NCI-H1092 (cell line): ENCODE measurements at places on chromosomes 3 and 15.
A peak's percentile ranks its signal among the peaks of the same experiment; 100 is the strongest.

DNA sequence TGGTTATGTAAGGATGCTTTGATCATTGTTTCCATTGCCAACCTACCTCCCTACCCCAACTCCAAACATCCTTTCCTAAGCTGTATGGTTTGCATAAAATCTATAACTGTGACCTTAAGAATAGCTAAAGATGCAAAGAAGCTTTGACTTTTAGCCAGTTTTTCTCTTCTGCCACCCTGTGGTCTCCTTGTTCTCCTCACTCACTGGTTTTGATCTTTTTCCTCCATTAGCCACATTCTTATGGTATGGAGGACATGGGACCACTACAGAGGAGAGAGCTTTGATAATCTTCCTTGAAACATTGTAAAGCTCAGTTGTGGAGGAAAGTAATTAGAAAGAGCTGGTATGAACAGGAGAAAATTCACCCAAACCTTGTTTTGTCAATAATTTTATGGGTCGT lies 115.9 kb downstream of the NEK11 start:
- DNase-seq: no peak

GRCh38 chr3:2635511-2635910 lies 474.7 kb downstream of the IL5RA start:
- no peak for DNase-seq

- DNase-seq: no peak
These were observed 104.2 kb upstream of the PFN2 start for GRCh38 chr3:150074697-150075416.

DNA sequence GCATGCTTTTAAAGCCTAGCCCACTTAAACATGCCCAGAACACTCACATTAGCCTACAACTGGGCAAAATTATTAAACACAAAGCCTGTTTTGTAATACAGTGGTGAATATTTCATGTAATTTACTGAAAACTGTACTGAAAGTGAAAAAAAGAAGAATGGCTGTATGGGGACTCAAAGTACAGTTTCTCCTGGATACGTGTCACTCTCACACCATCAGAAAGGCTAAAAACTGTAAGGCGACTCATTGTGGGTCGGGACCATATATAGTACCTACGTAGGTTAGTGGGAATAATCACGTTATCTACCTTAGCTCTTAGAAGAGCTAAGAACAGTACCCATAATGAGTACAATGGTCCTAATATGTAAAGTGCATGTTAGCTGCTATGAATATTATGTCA lies 80.2 kb upstream of the SPATA12 start:
- no peak for DNase-seq

DNA sequence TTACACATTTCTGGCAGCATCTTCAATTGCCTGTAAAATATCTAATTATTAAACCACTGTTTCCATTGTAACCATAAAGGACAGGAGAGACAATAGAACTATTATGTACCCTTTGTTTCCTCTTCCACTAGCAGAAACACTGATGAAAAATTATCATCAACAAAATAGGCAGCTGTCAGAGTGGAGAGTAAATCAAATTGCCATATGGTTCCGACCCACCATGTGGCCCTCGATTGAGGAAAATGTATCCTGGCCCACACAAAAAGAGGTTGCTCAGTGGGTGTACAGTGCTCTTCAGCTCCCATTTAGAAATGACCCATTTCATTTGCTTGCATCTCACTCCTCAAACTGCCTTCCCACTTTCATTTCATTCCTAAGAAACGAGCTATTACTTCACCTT lies 570.6 kb upstream of the UBE2E2 start:
- no peak for DNase-seq

DNA sequence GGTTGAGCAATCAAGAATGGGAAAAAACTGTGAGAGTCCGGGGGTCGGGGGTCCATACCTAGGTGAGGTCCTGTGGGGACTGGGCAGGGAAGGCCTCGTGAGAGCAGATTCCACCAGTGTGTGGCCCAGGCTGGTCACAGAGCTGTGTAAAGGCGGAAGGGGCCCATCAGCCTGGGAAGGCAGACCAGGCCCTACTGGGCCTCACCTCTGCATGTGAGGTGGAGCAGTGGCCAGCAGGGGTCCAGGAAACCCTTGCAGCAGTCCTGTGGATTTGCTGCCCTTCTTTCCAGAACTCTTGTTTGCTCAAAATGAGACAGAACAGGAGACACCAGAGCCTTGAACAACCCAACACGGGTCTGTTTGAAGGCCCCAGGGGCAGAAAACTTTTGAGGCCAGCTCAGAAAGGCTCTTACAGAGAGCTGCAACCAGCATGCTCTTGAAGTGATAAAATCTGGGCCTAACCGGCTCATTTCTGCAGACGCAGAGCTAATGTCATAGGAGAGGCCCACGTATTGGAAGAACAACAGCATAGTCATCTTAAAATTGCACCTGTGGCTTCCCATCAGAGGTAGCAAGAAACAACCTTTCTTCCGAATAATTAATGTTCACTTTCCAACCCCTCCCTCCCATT lies 30.3 kb upstream of the HHATL start:
- DNase-seq: no peak

DNA sequence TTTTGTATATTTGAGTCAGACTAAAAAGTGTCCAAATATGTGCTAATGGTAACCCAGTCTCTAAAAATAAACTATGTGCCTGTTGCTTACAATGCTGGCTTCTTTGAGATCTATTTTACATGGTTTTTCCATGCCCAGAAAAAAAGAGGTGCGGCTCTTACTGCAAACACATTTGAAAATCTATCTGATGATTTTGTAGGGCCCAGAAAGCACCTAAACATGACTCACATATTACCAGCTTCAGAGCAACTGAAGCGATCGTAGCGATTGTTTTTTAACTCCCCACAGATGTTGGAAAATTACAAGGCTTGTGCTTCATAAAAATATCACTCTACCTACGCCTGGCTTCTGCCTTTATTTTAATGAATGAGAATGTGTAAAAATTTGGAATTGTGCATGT lies 53.5 kb downstream of the SUCNR1 start:
- no peak for DNase-seq

DNA sequence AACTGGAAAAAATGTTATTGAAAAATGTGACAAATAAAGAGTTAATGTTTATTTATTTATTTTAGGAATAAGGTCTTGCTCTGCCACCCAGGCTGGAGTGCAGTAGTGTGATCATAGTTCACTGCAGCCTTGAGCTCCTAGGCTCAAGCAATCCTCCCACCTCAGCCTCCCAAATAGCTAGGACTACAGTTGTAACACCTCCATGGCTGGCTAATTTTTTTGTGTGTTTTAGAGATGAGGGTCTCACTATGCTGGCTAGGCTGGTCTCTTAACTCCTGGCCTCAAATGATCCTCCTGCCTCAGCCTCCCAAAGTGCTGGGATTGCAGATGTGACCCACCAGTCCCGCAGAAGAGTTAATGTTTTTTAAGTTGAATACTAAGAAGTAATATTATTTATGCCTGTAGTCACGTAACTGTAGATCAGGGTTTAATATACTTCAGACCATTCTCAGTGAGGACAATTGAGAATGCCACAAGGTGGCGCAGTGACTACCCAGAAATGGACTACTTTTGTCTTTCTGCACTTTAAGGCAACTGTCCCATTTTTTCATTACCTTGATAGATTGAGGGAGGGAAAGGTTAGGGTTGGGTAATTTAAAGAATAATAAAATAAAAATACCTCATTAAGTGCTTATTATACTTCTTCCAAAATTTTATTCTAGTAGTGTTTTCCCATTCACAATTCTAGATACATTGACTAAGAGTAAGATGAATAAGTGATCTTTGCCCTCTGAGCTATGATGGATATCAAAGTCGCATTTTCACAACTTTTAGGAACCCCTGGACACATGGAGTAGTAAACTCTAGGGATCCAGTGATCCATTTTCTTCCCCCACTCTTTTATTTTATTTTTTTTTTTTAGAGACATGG lies 6.0 kb downstream of the MUC13 start:
- peak; percentile 30 for DNase-seq

- DNase-seq: no peak
These were observed 15.0 kb downstream of the TIGIT start for GRCh38 chr3:114308830-114309229.
